ENCODE measurements at places on chromosomes 1 and 21.

DNA sequence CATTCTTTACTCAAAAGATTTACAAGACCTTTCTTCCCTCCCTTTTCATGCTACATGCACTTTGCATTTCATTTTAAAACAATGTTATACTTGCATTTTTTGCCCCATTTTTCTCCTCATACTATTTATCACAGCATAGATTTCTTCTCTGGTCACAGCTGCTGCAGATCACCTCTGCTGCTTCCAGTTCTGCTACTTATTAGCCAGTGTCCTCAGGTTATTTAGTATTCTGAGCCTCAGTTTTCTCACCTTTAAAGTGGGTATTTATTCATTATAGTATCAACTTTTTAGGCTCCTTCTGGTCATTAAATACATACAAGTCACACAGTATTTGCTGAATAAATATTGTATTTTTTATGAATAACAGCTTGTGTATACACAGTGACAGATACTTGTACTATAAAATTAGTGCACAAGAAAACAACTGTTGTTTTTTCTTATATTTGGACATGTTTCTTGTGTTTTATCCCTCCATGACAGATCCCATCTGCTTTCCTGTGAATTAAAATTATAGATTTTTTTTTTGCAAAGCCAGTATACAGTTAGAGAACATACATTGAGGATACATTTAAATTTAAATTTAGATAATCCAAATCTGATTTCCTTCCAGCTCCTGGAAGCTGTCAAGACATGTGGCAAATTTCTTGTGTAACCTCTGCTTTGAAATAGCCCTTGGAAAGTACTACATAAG, 85.3 kb upstream of the BCL10 start:
- no peak for DNase-seq

GRCh38 chr21:10272216-10272615, 249.2 kb upstream of the TPTE start:
- DNase-seq = no peak

DNA sequence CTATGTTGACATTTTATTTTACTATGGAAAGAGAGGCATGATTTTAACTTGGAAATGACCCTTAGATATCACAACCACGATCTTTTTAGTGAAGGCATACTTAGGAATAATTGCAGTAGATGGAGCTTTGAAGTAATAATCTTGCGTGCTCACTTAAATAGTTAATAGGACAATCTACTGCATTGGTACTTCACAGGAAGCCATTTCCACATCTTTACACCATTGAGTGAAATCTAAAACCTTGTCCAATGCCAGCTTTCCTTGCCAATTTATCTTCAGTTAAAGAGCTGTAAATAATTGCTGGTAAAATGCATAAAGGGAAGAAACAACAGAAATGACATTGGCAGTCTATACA, 586.3 kb downstream of the ADGRL2 start:
- DNase-seq = no peak

DNA sequence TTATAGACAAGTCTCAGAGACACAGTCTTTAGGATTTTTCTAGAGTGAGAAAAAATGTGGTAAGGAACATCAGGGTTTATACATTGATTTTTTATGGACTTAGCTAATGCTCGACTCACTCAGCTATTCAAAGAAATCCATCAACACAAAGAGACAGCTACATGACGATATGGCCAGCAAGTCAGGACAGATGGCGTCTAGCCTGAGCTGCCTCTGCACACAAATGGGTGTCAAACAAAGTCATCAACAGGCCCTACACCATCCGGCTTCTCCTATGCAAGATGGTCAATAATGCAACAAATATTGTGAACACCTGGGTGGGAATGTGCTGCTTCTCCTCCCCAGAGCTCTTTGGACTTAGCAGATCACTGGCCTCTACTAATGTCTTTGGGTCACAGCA, 13.3 kb upstream of the ERICH3 start:
- no peak for DNase-seq

- DNase-seq = no peak
Observed at GRCh38 chr1:223765719-223766340, 53.5 kb downstream of the CAPN2 start.

DNA sequence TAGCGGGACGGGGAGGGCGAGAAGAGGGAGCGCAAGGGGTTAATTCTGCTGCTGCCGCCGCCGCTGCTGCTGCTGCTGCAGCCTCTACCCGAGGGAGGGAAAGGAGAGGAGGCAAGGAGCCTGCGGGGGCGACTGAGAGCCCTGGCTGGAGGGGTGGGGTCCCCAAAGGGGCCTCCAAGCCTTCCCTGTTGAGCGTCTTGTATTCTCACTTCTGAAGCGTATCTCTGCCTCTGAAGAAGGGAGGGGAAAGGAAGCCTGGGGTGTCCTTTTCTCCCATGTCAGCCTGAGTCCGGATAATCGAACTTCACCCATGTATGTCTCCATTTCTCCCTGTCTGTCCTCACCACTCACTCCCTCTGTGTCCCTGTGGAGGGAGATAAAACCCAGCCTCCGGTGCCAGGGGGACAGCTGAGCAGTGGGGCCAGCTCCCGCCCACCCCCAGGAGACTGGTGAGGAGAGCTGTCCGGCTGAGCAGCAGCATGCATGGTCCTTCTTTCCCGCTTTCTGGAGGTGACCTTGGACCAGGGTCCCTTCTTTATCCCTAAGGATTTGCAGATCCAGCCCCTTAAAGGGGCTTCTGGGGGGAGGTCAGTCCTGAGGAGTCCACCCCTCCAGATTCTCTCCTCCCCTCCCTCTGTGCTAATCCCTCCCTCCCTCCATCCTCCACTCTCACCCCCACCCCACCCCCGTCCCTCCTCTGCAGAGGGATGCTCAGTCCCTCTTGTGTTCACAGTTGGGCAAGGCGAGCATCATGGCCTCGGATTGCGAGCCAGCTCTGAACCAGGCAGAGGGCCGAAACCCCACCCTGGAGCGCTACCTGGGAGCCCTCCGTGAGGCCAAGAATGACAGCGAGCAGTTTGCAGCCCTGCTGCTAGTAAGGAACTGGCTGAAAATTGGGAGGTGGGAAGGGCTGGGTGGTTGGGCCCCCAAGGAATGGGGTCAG, 1.0 kb downstream of the NCDN start:
- no peak for DNase-seq
